Activated naive CD8-positive, alpha-beta T cell treated with anti-CD3 and anti-CD28 coated beads for 36 hours (primary cell): ENCODE measurements at places on chromosomes 16 and 17. TPM values are rescaled to one million over a fixed set of nuclear protein-coding genes. Genes with fewer than 3 reads are reported as not detected.

The NACA2 gene
- total RNA-seq, result not detected

The CDR2 gene
- total RNA-seq, result 34.7 TPM

DNA sequence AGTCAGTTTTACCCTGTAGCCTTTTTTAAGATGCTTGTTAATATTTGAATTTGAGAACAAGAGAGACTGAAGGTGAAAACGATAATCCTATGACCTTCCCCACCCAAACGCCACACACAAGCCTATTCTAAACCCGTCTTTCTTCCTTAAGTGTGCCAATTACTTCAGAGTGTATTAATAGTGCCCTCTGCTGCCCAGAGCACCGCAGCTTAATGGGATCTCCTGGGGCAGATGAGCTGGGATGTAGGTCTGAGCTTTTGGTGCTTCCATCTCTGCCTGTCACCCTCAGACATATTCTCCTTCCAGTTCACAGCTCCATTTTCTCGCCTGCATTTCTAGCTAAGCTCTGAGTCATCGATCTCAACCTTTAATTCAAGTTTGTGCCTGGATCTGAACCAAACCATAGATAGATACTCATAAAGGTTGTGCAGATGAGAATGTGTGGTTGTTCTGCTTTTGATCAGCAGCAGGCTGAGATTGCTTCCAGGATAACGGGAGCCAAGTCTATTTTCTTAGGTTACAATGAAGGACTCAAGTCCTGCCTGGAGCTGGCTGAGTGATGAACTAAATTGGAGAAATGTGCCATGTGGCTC, 46.4 kb upstream of the CDH13 start:
- H3K27me3 ChIP-seq, result no peaks in the 10 kb centered on the region
- no peaks in the 10 kb centered on the region for H3K36me3 ChIP-seq
- no peak for DNase-seq

DNA sequence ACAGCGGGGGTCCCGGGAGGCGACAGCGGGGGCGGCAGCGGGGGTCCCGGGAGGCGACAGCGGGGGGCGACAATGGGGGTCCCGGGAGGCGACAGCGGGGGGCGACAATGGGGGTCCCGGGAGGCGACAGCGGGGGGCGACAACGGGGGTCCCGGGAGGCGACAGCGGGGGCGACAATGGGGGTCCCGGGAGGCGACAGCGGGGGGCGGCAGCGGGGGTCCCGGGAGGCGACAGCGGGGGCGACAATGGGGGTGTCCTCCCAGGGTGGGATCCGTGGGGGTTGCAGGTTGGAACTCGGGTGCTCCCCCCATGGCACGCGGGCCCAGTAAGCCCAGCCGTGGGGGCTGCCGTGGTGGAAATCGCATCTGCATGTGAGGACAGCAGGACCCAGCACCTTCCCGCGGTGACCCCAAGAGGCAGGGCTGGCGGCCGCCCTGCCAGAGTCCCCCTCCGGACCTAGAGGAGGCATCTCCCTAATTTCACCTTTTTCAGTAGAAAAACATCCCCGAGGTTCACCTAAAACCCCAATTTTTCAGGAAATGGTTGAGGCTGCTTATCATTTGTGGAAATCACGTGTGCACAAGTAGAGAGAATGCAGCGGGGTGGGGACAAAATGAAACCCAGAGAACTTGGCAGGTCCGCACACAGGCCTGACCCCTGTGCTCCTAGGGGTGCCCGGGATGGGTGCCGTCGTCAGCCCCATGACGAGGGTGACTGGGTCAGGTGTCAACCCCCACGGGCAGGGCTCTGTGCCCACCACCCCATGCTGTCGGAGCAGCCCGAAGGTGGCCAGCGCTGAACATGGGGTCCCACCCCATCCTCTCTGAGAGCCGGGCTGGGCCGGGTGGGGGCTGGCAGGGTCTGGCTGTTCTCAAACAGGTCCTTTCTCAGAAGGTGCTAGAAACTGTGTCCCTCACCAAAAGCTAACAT, 10.5 kb upstream of the METRNL start:
- H3K4me3 ChIP-seq, result no peak overlapping the region
- H3K4me1 ChIP-seq, result peaks cover 22% of the 10 kb centered on the region
- no peaks in the 10 kb centered on the region for H3K36me3 ChIP-seq

GRCh38 chr17:81427173-81428120, 32.2 kb downstream of the BAHCC1 start:
- H3K4me3 ChIP-seq, result no peak overlapping the region
- no peak for DNase-seq
- H3K27me3 ChIP-seq, result peaks cover 27% of the 10 kb centered on the region
- H3K36me3 ChIP-seq, result no peaks in the 10 kb centered on the region
- H3K4me1 ChIP-seq, result peaks cover 3% of the 10 kb centered on the region
- no peak overlapping the region for H3K27ac ChIP-seq

GRCh38 chr17:57195785-57196460, 60.4 kb upstream of the MSI2 start:
- H3K4me1 ChIP-seq, result no peaks in the 10 kb centered on the region
- no peak overlapping the region for H3K27ac ChIP-seq
- H3K36me3 ChIP-seq, result no peaks in the 10 kb centered on the region
- no peaks in the 10 kb centered on the region for H3K27me3 ChIP-seq
- no peak for DNase-seq
- H3K4me3 ChIP-seq, result no peak overlapping the region

DNA sequence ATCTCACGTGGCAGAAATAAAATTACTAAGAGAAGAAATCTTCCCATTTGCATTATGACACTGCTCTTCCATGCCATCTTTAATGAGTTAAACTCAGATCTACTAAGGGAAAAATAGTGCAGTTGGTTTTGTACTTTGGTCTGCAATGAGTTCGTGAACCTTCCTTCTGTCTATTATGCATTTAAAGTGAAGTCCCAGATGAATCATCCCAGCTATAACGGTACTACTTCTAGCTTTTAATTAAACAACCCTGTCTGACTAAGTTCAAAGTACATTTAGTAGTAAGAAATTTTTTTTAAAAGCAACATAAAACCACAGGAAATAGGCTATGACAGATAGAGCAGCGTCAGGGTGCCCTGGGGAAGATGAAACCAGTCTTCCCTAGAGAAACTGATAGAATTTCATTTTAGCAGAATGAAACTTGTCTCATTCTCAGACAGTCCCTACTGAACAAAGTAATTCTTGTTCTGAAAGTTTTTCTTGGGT, 1.8 kb downstream of the TMIGD1 start:
- DNase-seq, result peak; percentile 55
- H3K4me3 ChIP-seq, result peak overlapping the region; percentile 55
- no peaks in the 10 kb centered on the region for H3K27me3 ChIP-seq
- H3K36me3 ChIP-seq, result no peaks in the 10 kb centered on the region
